Pancreas (tissue), 10 donors: ENCODE measurements at places on chromosomes 16 and 17. TPM values are rescaled to one million over a fixed set of nuclear protein-coding genes. Genes with fewer than 3 reads are reported as not detected.
A peak's percentile ranks its signal among the peaks of the same experiment; 100 is the strongest.

DNA sequence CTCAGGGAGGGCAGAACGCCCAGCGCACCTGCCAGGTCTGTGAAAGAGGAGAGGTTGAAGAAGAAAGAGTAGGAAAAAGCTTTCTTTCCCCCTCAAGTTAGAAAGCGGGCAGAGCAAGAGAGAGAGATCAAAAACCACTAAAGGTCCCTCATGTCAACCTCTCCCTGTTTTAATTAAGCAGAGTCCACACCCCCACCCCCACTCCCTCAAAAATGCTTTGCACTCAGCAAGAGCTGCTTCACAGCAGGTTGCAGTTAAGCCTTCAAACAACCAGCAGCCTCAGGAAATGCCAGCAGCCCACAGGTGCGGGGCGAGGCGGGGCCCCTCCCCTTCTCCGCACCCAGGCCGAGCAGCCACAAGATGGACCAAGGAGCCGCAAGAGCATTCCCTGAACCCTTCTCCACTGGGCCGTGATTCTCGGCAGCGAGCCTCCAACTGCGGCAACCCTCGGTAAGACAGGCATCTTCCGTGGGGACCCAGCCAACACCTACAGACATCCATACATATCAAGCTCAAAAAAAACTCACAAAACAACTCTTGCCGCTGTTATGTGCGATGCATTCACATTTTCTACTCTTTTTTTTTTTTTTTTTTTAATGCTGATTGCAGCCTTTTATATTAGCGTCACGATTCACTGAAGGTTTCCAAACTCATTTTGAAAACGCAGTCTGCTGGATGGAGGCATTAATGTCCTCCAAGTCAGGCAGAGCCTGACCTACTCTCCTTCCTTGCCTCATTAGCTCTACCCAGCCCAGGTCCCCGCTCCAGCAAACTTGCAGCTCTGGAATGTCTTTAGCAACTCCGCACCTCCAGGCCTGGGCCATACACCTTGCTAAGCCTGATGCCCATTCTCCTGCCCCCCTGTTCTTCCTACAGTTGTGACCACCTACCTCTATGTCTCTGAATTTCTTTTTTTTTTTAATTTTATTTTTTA lies 66.1 kb downstream of the AXIN2 start:
- DNase-seq: no peak
- H3K27ac ChIP-seq: no peak overlapping the region
- no peaks in the 10 kb centered on the region for H3K36me3 ChIP-seq
- H3K27me3 ChIP-seq: no peaks in the 10 kb centered on the region
- H3K4me3 ChIP-seq: no peak overlapping the region

GRCh38 chr16:84766978-84767773 lies 52.6 kb upstream of the CRISPLD2 start:
- DNase-seq: no peak
- H3K4me1 ChIP-seq: no peaks in the 10 kb centered on the region
- H3K27me3 ChIP-seq: no peaks in the 10 kb centered on the region
- no peak overlapping the region for H3K4me3 ChIP-seq

GRCh38 chr17:74972973-74973328 lies 392 bp upstream of the HID1 start:
- DNase-seq: no peak
- peak overlapping the region; percentile 90 for H3K4me3 ChIP-seq
- H3K4me1 ChIP-seq: peaks cover 11% of the 10 kb centered on the region
- no peaks in the 10 kb centered on the region for H3K36me3 ChIP-seq
- H3K27ac ChIP-seq: peak overlapping the region; percentile 75

DNA sequence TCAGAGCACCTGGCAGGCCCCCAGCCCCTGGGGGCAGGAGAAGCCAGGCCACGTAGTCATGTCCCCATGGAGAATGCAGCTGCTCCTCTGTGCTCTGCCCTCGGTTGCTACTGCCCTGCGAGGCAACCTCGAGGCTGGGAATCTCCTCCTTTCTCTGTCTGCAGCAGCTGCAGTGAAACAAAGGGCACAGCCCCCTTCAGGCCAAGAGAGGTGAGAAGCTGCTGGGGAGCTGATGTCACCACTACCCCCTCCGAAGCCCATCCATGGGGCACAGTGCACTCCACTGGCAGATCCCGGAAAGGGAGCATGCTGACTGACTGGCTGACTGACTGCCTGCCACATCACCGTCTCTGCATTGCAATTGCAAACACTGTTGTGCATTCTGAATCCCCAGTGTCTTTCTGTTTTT lies 103.7 kb downstream of the GRIN2A start:
- peaks cover 17% of the 10 kb centered on the region for H3K4me1 ChIP-seq
- H3K27me3 ChIP-seq: peaks cover 3% of the 10 kb centered on the region
- no peak for DNase-seq
- H3K27ac ChIP-seq: no peak overlapping the region

- H3K36me3 ChIP-seq: no peaks in the 10 kb centered on the region
- no peak for DNase-seq
- H3K4me3 ChIP-seq: no peak overlapping the region
- H3K27ac ChIP-seq: no peak overlapping the region
- no peaks in the 10 kb centered on the region for H3K27me3 ChIP-seq
- H3K4me1 ChIP-seq: no peaks in the 10 kb centered on the region
Observed at GRCh38 chr17:15957206-15957605, 12.3 kb downstream of the ADORA2B start.

DNA sequence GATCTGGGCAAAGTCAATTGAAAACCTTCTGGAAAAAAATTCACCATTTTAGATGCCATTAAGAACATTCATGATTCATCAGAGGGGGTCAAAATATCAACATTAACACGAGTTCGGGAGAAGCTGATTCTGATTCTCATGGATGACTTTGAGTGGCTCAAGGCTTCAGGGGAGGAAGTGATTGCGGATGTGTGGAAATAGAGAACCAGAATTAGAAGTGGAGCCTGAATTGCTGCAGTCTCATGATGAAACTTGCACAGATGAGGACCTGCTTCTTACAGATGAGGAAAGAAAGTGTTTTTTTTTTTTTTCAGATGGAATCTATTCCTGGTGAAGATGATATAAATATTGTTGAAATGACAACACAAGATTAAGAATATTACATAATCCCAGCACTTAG lies 12.9 kb downstream of the ITGAX start:
- H3K27ac ChIP-seq: no peak overlapping the region
- no peaks in the 10 kb centered on the region for H3K4me1 ChIP-seq
- DNase-seq: no peak
- H3K27me3 ChIP-seq: no peaks in the 10 kb centered on the region
- no peak overlapping the region for H3K4me3 ChIP-seq

DNA sequence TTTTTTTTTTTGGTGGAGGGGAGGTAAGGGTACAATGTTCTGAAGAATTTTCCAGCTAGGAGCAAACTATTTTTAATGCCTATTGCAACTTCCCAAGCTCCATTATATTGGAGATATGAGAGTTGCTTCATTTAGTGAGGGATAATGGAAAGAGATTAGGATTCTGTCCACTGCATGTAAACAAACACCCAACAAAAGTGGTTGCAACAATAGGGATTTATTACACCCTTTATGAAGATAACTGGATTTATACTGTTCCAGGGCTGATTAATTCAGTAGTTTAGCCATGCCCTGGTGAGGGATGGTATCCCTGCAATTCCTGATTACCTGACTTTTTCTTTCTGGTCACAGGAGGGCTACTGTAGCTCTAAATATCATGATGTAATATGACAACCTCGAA lies 40.5 kb downstream of the MAP2K6 start:
- DNase-seq: no peak
- no peaks in the 10 kb centered on the region for H3K27me3 ChIP-seq
- no peak overlapping the region for H3K27ac ChIP-seq
- H3K4me1 ChIP-seq: no peaks in the 10 kb centered on the region
- no peaks in the 10 kb centered on the region for H3K36me3 ChIP-seq

DNA sequence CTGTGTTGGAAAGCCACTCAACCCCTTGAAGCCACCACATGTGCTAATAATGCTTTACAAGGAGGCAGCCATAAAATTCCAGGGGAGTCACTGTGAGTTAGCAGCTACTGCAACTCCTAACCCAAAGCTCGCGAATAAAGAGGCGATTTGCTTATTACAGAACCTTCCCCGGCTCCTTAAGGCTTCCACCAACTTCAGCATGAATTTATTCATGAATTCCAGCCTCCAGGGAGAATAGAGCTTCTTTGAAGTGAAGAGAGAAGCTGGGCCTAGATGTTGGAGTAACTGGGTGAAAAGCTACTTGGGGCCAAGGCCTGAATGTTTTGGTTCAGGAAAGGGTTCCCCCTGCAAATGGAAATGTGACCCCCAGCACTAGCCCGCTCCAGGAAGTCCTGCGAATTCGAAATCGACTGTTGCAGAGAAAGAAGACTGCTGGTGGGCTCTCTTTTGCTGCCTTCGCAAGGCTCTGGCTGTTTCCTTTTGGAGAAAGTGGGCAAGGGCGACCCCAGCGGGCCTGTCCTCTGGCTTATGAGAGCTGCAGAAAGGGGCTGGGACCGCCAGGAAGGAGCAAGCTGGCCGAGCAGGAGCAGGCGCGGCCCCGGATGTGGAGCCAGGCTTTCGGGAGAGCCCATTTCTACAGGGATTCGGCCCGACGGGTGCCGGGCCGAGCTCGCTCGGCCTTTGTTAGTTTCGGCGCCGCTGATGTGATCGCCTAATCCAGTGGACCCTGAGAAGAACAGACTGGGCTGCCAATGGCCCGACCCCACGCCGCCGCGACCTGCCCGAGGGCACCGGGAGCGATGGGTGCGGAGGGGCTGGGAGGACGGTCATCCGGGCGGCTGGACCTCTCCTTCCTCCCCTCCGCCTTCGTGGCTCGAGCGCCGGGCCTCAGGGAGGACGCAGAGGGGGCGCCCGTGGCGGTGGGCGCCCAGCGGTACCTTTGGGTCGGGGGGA lies 7.6 kb downstream of the CBX8 start:
- H3K4me3 ChIP-seq: no peak overlapping the region
- no peaks in the 10 kb centered on the region for H3K27me3 ChIP-seq
- DNase-seq: no peak

- no peaks in the 10 kb centered on the region for H3K4me1 ChIP-seq
- H3K36me3 ChIP-seq: no peaks in the 10 kb centered on the region
- H3K27ac ChIP-seq: no peak overlapping the region
- no peak for DNase-seq
- no peaks in the 10 kb centered on the region for H3K27me3 ChIP-seq
Observed at GRCh38 chr17:49555495-49556222, 20.0 kb upstream of the NXPH3 start.

DNA sequence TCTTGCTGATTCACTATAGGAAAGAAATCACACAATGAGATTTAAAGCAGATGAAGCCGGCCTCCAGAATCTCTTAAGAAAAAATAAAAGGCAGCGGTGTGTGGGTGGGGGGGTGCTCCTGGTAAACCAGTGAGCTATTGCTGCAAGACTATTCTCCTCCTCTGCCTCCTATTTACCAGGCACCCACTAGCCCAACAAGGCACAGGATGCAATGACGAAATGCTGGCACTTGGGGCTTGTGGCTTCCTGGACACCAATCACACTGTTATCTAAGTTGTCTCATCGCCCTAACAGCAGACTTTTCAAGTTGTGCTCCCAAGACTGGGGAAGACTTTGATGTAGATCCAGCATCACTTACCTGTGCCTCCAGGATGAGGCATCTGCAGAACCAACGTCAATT lies 50.2 kb upstream of the NDRG4 start:
- H3K36me3 ChIP-seq: no peaks in the 10 kb centered on the region
- H3K4me1 ChIP-seq: no peaks in the 10 kb centered on the region
- no peak for DNase-seq
- H3K4me3 ChIP-seq: no peak overlapping the region

DNA sequence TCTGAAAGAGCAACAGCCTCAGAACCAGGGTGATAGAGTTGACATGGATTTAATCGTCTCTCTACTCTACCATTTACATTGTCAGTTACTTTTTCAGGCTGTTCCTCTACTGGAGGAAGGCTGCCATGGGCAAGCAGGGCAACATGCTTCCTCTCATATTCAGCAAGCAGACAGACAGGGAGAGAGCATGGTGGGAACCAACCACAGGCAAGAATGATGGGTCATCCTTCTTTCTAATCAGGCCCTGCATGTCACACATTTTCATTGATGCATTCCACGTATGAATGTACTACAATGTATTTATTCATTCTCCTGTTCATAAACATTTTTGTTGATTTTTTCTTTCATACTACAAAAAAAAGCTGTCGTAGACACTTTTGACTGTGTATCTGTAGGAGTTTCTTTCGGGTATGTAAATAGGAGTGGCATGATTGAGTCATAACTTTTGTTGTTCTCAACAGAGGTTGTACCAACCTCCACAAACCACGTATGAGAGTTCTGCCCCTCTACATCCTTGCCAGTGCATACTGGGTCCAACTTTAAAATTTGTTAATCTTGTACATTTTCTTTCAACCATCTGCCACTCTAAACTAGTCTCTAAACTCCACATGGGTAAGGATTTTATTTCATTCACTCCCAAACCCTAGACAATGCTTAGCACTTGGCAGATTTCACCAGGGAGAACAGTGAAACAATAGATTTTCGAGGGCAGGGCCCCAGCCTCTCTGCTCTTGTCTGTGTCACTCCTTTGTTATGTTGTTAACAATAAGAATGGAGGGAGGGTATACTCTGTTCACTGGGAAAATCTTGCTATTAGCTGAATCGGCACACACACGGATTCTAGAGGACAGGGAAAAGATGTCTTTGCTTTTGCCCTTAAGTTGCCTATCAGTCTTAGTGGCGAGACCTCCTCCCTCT lies 58.7 kb downstream of the CMC2 start:
- no peaks in the 10 kb centered on the region for H3K4me1 ChIP-seq
- H3K36me3 ChIP-seq: no peaks in the 10 kb centered on the region
- no peaks in the 10 kb centered on the region for H3K27me3 ChIP-seq
- no peak overlapping the region for H3K27ac ChIP-seq

DNA sequence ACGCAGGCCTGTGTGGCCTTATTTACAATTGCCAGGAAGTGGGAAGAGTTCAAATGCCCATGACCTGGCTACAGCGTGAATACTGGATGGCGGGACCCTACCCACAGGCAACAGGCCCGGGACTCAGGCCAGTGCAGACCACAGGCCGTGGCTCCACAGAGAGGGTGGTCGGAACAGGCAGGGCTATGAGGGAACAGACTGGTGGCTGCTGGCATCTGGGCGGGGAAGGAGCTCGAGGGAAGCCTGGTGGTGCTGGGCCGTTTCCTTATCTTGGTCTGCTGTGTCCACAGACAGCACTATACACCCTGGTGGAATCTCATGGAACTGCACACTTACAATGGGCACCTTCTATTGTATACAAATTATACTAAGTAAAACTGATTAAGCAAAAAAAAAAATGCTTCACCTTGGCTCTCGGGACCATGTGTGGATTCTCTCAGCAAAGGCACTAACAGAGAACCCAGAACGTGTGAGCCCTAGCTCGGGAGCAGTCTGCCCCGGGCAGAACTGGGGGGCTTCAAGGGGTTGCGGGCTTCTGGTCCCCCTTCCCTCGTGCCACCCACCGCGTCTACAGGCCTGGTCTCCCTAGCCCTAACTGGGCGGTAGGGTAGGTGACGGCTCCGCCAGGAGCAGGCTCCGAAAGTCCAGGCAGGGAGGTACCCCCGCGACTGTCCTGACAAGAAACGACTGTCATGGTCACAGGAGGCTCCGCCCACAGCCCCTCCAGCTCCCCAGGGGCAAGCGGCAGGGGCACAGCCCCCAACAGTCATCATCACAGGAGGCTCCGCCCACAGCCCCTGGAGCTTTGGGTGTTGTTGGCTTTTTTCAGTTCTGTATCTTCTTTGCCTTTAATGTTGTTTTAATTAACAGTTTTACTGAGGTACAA lies 21.8 kb downstream of the CEP131 start:
- H3K27me3 ChIP-seq: no peaks in the 10 kb centered on the region
- DNase-seq: peak; percentile 74
- no peaks in the 10 kb centered on the region for H3K36me3 ChIP-seq
- no peaks in the 10 kb centered on the region for H3K4me1 ChIP-seq
- no peak overlapping the region for H3K4me3 ChIP-seq

GRCh38 chr16:12535535-12536411 lies 267.9 kb downstream of the CPPED1 start:
- no peak overlapping the region for H3K4me3 ChIP-seq
- no peak overlapping the region for H3K27ac ChIP-seq
- H3K27me3 ChIP-seq: no peaks in the 10 kb centered on the region

Gene PLXDC1
- 1.7 TPM for total RNA-seq

Gene FOXL1
- total RNA-seq: not detected

Gene CDH3
- 0.39 TPM for total RNA-seq

Gene KAT2A
- 21.2 TPM for total RNA-seq

Gene BAHCC1
- 11.2 TPM for total RNA-seq
